Fibroblast of villous mesenchyme (primary cell): ENCODE measurements at places on chromosomes 1 and 21. TPM values are rescaled to one million over a fixed set of nuclear protein-coding genes. Genes with fewer than 3 reads are reported as not detected.

DNA sequence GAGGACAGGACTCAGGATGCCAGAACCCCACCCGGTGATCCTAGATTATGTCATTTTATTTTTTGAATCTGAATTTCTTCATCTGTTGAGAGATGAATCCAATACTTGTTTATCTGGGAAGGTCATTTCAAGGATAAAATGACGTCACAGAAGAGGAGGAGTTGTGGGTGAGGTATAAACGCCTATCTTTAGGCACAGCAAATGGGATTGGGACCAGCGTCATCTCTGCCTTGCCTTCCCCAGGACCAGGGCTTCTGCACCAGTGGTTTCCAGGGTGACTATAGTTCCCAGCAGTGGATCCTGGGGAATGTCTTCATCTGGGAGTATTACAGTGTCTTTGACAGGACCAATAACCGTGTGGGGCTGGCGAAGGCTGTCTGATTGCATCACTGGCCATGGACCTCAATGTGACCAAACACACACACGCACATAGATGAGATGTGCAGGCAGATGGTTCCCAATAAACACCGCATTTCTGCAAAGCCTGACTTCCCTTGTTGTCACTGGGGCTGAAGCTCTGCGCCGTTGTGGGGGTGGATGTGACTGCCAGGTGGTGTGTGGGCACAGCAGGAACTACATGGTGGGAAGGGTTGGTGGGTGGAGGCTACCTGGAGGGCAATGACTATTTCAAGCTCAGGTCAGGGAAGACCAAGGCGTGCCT, 28.1 kb downstream of the KCNA10 start:
- no peak for DNase-seq

DNA sequence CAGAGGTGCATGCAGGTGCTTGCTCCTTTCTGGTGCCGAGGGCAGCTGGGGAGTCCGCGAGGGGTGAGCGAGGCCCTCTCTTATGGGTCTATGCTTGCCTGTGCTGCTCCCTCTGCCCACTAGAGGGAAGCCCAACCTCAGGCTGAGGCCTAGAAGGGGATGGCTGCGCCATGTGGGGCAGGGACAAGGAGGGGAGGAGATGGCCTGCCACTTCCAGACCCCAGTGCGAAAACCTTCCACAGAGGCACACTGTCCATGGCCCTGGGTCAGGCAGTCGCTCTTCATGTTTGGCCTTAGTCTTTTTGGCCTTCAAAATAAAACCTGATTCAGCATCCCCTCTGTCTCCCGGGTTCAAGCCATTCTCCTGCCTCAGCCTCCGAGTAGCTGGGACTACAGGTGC, 14.0 kb downstream of the RHBG start:
- peak; percentile 42 for DNase-seq

DNA sequence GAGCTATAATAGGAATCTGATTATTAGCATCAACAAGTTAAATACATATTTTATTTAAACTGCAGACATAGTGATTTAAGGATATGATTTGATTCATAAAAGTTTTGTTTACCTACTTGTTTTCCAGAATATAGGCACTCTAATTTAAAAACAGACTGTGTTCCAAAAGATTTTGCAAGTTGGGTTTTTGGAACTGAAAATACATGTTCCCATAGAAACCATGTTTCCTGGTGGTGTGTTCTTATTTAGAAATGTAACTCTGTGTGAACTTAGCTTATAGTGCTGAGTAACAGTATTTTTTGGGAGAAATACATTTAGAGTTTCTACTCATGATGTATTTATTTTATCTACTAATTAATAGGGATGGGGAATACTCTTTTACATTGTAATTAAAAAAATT, 21.8 kb downstream of the USP25 start:
- no peak for DNase-seq

GRCh38 chr1:169495046-169495775, 9.5 kb upstream of the SLC19A2 start:
- no peak for DNase-seq

DNA sequence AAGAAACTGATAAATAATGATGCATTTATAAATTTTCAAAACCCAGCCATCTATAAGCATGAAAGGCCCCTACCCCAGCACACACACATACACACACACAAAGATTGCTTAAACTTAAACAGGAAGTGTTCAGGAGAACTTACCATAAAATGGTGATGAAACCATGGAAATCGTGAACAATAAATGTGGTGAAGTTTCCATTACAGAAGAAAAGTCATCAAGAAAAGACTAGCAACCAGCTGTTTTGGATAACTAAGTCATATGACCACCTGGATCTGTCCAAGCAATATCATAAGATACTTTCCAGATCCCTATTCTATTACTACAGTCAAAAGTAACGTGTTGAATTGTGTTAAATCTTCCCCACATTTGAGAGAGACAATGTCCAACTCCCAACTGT, 24.1 kb downstream of the RGS5 start:
- peak; percentile 77 for DNase-seq

- DNase-seq, result no peak
Observed at GRCh38 chr1:32239790-32240139, 7.3 kb upstream of the FAM167B start.

DNA sequence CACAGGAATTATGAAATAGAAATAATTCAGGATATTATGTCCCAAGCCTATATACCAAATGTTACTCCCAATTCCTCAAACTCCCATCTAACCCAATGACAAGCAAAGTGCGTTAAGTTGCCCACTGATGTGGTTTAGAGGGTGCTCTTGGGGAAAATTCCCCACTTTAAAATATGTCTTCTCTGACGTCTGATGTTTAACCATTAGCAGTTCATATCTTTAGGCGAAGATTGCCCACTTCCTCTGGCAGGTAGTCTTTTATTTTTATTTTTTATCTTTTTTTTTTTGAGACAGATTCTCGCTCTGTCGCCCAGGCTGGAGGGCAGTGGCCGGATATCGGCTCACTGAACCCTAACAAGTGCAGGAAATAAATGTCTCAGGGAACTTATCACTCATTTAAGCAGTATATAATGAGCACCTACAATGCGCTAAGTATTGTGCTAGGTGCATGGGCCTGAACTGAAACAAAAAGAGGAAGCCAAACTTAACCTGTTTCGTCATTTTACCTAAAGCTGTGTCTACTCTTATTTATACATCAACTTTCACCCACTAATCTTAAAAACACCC, 1.3 kb upstream of the LYST start:
- no peak for DNase-seq

GRCh38 chr1:55544826-55545225, 329.7 kb upstream of the USP24 start:
- DNase-seq, result no peak

- DNase-seq, result peak; percentile 99
Observed at GRCh38 chr1:85297855-85298629, 21.6 kb upstream of the BCL10 start.

DNA sequence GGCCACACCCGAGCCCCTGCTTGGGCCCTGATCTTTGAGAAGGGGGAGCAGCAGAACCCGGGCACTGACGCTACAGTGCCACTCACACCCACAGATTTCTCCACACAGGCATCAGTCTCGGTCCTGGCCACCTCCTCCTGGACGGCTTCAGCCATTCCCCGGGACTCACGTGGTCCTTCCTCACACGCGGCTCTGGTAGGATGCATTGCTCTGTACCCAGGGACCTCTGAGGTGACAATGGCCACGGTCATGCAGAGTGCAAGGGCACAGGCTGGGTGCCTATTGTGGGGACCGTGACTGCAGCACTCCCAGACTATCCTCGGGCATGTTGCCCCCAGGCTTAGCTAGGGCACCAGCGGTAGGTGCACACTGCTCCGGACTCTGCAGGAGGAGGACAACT, 11.8 kb upstream of the ZNF670 start:
- DNase-seq, result no peak

- no peak for DNase-seq
Observed at GRCh38 chr1:62333441-62333840, 14.2 kb upstream of the KANK4 start.

- no peak for DNase-seq
Observed at GRCh38 chr1:27003745-27004470, 8.7 kb downstream of the TENT5B start.

DNA sequence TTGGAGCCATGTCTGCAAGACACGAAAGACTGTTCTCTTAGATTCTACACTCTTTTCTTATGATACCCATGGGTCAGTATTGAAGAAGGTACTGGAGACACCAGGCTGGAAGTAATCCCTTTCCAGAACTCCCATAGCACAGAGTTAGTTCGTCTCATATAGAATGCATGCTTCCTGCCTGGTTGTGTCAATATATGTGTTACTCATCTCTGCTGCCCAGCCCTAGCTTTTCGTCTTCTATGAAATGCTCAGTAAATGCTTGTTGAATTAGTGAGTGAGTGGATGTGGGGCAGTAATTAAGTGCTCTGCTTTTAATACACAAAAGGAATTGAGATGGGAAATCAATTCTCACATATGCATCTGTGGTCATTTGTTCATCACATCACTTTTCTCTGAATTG, 32.1 kb downstream of the ADCY10 start:
- no peak for DNase-seq

- no peak for DNase-seq
Observed at GRCh38 chr1:106548726-106549125, 507.7 kb upstream of the PRMT6 start.

DNA sequence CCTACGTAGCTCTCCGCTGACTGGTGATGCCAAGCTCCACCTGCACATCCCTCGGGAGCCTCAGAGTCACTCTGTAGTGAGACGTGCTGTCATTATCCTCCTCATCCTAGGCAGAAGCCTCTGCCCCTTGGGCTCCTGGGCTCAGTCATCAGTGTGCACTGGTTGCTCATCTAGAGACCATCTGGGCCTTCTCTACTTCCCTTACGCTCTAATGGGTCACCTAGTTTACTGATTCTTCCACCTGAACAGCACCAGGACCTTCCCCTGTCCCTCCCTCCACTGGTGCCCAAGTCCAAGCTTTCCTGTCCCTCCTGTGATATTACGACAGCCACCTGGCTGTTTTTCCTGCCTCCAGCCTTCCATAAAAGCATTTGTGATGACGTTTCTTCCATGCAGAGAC, 136.1 kb upstream of the ERRFI1 start:
- no peak for DNase-seq

DNA sequence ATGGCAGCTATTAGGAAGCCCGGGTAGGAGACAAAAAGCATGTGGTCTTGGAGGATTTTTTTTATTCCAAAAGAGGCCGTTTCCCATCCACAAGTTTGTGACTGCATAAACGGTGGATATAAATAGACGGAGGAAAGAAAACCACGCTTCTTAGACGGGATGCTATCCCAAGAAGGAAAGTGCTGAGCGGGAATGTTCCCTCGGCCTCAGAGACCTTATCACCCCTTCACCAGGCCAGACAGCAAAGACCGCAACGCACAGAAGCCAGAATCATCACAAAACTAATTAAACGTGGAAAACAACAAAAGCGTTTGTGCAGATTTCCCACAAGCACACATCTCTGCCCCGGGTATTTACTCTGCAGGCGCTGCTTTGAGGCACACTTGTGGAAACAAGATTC, 43.2 kb downstream of the HLCS start:
- peak; percentile 7 for DNase-seq

DNA sequence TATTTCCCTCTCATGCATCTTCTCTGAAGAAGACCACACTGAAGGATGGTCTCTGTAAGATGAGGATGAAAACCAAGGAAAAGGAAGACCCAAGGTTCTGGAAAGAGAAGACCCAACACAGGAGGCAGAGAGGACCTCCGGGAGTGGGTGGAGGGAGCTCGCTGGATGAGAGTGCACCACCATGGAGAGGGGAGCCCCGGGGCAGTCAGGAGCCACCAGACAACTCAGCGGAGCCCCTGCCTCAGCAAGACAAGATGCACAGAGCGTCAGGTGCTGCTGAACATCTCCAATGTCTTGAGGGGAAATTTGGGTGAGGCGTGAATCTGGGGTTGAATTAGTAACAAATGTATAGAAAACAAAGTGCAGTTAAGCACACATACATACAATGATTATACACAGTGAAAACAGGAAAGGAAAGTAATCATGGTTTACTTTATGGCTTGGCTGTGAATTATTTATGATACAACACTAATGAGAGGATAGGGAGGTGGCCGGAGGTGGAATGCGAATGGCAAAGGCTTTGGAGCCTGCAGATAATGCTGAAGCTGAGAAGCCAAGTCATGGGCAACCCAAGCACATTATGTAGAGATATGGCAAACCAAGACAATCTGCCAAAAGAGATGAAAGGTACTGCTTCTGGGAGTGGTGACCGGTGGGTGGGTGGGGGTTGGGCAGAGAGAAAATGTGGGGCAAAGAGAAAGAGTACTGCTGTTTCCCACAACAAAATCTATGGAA, 80.4 kb upstream of the EDN2 start:
- DNase-seq, result no peak

- peak; percentile 44 for DNase-seq
Observed at GRCh38 chr1:168637350-168637991, 61.1 kb downstream of the XCL1 start.

DNA sequence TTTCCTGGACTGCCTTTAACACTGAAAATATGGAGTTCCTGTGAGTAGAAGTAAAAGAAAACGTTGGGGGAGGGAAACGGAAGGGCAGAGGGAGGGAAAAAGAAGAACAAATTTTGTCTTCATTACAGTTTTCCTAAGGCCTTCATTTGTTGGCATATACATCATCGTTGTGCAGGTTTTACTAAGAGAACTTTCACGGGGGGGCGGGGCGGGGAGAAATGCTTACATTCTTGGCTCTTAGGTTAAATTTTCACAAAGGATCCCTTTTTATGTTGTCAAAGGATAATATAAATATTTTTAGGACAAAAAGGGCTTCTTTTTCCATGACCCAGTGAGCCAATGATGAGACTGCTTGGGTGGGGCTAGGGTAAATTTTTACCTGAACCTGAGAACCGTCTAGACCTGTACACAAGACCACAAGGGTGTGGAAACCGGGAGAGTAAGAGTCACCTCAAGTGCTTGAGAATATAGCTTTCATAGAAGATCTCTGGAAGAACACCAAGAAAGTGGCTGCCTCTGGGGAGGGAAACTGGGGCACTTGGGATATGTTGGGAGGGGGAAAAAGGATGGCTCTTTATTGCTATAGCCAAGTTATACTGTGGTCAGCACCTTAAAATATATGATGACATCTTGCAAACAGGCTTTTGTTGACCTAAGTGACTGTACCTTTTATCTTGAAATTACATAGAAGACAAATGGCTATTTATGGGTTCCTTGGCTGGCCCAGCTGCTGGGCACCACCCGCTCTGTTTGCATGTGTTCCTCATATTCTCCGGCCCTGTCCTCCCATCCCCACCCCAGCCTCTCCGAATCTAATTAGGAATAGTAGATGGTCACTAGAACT, 2.0 kb upstream of the UTP25 start:
- DNase-seq, result no peak

NBPF4 gene
- total RNA-seq, result under 0.01 TPM in 1 of 2 replicates, not detected in the other

LIN9 gene
- total RNA-seq, result 4.2 and 5.6 TPM in 2 replicates

HCRTR1 gene
- under 0.01 TPM in 2 replicates for total RNA-seq

DRAXIN gene
- not detected in 2 replicates for total RNA-seq

ADAMTS5 gene
- 12.6 and 28.5 TPM in 2 replicates for total RNA-seq

RHD gene
- not detected in 2 replicates for total RNA-seq
